Muscle of leg (tissue), 16 donors: ENCODE measurements at places on chromosomes 11 and 22. TPM values are rescaled to one million over a fixed set of nuclear protein-coding genes. Genes with fewer than 3 reads are reported as not detected.

CARD10 gene
- 7.8 TPM for total RNA-seq

C22orf31 gene
- total RNA-seq = 2.1 TPM

TUB gene
- total RNA-seq = 16.7 TPM

LINC01488 gene
- total RNA-seq = 0.04 TPM

GRCh38 chr22:42067671-42068251 lies 2.9 kb downstream of the NAGA start:
- peaks cover 19% of the 10 kb centered on the region for H3K4me1 ChIP-seq
- DNase-seq = no peak
- H3K36me3 ChIP-seq = peaks cover 39% of the 10 kb centered on the region
- no peak overlapping the region for H3K4me3 ChIP-seq
- no peaks in the 10 kb centered on the region for H3K27me3 ChIP-seq

DNA sequence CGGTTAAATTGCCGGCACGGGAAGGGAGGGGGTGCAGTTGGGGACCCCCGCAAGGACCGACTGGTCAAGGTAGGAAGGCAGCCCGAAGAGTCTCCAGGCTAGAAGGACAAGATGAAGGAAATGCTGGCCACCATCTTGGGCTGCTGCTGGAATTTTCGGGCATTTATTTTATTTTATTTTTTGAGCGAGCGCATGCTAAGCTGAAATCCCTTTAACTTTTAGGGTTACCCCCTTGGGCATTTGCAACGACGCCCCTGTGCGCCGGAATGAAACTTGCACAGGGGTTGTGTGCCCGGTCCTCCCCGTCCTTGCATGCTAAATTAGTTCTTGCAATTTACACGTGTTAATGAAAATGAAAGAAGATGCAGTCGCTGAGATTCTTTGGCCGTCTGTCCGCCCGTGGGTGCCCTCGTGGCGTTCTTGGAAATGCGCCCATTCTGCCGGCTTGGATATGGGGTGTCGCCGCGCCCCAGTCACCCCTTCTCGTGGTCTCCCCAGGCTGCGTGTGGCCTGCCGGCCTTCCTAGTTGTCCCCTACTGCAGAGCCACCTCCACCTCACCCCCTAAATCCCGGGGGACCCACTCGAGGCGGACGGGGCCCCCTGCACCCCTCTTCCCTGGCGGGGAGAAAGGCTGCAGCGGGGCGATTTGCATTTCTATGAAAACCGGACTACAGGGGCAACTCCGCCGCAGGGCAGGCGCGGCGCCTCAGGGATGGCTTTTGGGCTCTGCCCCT lies 529 bp upstream of the CCND1 start:
- peak overlapping the region; percentile 57 for H3K27ac ChIP-seq
- peaks cover 57% of the 10 kb centered on the region for H3K27me3 ChIP-seq
- peak overlapping the region; percentile 85 for H3K4me3 ChIP-seq
- peaks cover 70% of the 10 kb centered on the region for H3K4me1 ChIP-seq
- peak; percentile 43 for DNase-seq

DNA sequence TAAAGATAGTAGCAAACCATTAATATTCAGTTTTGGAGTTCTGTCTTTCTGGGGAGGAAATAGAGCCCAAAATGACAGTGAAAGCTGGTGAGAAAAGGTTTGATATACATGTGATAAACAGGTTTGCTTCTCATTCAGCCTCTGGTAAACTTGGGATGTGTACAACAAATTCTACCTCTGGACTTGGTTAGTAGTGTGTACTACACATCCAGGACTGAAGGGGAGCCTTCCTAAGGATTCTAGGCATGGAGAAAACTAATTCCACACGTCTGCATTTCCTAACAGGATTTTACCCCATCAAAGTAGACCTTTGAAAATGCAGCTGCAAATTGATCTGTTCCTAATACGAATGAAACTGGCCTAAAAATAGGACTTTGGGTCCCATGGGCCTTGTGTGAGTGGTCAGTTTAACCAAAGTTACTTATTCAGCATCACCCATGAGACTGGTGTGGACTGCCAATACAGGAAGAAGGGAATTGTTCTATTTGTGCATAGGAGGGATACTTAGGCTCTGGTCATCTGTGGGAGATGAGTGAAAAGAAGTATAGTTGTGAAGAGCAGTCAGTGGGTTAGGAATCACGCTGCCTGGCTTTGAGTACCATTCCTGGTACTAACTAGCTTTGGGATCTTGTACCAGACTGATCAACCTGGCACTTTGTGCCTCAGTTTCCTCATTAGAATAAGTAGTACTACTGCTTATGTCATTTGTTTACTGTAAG lies 74.2 kb downstream of the YAP1 start:
- no peak overlapping the region for H3K27ac ChIP-seq
- peak; percentile 62 for DNase-seq
- peaks cover 2% of the 10 kb centered on the region for H3K4me1 ChIP-seq
- H3K36me3 ChIP-seq = peaks cover 4% of the 10 kb centered on the region
- no peaks in the 10 kb centered on the region for H3K27me3 ChIP-seq
- no peak overlapping the region for H3K4me3 ChIP-seq

DNA sequence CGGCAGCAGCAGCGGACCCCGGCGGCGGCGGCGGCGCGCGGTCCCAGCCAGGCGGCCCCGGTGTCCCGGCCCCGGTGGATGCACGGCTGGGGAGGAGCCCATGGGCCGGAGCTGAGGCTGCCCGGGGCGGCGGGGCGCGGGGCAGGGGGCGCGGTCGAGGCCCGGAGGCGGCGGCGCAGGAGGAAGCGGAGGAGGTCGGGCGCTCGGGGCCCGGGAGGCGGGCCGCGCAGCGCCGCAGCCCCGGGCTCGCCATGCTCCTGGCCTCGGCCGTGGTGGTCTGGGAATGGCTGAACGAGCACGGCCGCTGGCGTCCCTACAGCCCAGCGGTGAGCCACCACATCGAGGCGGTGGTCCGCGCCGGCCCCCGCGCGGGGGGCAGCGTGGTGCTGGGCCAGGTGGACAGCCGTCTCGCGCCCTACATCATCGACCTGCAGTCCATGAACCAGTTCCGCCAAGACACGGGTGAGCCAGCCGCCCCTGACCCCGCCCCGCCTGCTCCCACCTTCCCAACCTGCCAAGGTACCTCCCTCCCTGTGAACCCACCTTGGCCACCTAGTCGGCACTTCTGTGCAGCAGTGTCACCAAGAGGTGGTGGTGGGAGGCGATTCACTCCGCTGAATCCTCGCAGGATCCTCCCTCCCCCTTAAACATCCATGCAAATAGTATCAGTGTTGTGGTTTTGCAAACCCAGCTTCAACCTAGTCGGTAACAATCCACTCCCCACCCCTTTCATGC lies 580 bp downstream of the DTX4 start:
- H3K4me1 ChIP-seq = peaks cover 30% of the 10 kb centered on the region
- peak overlapping the region; percentile 72 for H3K4me3 ChIP-seq
- H3K36me3 ChIP-seq = no peaks in the 10 kb centered on the region
- peak overlapping the region; percentile 83 for H3K27ac ChIP-seq

GRCh38 chr11:35126879-35127581 lies 11.9 kb upstream of the CD44 start:
- H3K36me3 ChIP-seq = no peaks in the 10 kb centered on the region
- H3K27ac ChIP-seq = no peak overlapping the region
- no peak overlapping the region for H3K4me3 ChIP-seq
- no peak for DNase-seq
- H3K27me3 ChIP-seq = peaks cover 3% of the 10 kb centered on the region

DNA sequence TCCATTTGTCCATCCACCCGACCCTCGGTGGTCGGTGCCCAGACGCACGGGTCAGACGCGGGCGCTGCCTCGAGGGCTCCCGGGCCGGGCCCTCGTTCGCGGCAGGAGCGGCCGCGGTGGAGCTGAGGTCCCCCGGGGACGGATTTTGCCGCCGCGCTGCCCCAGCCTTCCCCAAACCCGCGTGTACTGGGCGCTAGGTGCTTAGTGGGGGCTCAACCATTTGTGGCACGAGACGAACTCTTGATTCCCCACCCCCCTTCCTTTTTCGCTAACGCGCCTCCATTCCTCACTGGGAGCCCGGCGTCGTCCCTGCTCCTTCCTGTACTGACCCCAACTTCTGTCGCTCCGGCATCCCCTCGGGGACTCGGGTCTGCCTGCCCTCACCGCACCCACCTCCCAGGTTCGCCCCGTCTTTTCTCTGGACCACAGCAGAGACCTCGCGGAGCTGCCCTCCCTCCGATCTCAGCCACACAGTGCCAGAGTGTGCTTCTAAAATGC lies 789 bp upstream of the CBX7 start:
- peaks cover 12% of the 10 kb centered on the region for H3K4me1 ChIP-seq
- H3K27me3 ChIP-seq = peaks cover 27% of the 10 kb centered on the region
- DNase-seq = peak; percentile 33
- H3K36me3 ChIP-seq = peaks cover 5% of the 10 kb centered on the region
- H3K27ac ChIP-seq = no peak overlapping the region

GRCh38 chr11:16960250-16960649 lies 54.0 kb downstream of the PLEKHA7 start:
- no peak for DNase-seq
- H3K4me1 ChIP-seq = no peaks in the 10 kb centered on the region
- no peak overlapping the region for H3K27ac ChIP-seq
- H3K4me3 ChIP-seq = no peak overlapping the region
- H3K27me3 ChIP-seq = no peaks in the 10 kb centered on the region

DNA sequence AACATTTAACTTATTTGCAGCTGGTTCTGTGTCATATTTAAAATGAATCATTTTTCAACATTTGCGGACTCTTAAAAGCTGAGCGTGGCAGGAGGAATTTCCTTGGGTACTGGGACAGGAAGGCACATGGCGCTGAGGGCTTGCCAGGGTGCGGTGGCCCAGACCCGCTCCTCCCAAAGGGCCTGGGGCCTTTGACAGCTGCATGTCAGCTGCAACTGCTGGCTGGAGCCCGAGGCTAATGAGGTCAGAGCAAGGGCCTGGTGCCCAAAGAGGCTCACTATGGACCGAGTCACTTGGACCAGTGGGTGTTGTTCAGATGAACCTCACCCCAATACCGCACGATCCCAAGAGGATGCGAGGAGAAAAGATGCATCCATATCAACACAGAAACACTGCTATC lies 326.9 kb downstream of the CTTN start:
- H3K36me3 ChIP-seq = no peaks in the 10 kb centered on the region
- H3K27me3 ChIP-seq = peaks cover 4% of the 10 kb centered on the region
- H3K4me1 ChIP-seq = peaks cover 12% of the 10 kb centered on the region
- peak overlapping the region; percentile 29 for H3K27ac ChIP-seq

- H3K27ac ChIP-seq = no peak overlapping the region
- peak; percentile 88 for DNase-seq
- no peaks in the 10 kb centered on the region for H3K4me1 ChIP-seq
- H3K4me3 ChIP-seq = no peak overlapping the region
Observed at GRCh38 chr11:70650075-70650909, 252.0 kb downstream of the CTTN start.

DNA sequence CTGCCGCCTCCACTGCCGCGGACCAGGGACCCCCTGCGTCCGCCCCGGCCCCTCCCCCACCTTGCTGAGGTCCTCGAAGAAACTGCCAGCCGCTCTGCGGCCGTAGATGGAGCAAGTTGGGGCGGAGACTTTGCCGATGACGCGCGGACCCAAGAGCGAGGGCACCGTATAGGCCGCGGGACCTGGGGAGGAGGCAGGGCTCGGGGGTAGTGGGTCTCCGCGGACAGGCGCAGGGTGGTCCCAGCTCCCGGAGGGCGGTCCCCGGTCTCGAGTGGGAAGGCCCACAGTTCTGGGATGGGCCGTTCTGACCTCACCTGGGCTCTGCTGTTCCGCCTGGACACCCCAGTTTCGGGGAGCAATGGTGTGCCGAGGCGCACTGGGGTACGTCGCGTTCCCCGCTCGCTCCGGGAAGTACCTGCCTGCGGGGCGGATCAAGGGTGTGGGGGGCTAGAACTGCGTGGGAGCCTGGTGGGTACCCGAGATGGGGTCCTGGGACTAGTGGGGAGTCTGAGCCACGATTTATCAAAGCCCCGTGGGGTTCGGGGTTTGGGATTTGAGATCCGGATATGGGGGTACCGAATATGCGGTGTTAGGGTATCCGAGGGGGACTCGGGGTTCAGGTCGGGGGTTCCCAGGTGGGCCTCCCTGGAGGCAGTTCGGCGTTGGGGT lies 1.2 kb upstream of the TYMP start:
- H3K27ac ChIP-seq = peak overlapping the region; percentile 79
- DNase-seq = peak; percentile 85
- H3K4me1 ChIP-seq = peaks cover 41% of the 10 kb centered on the region
- no peaks in the 10 kb centered on the region for H3K36me3 ChIP-seq

- H3K27me3 ChIP-seq = no peaks in the 10 kb centered on the region
- DNase-seq = no peak
- H3K4me3 ChIP-seq = no peak overlapping the region
- no peaks in the 10 kb centered on the region for H3K36me3 ChIP-seq
Observed at GRCh38 chr11:16779436-16779835, 41.0 kb downstream of the C11orf58 start.

- no peak overlapping the region for H3K4me3 ChIP-seq
- H3K36me3 ChIP-seq = peaks cover 12% of the 10 kb centered on the region
- no peak for DNase-seq
- no peak overlapping the region for H3K27ac ChIP-seq
Observed at GRCh38 chr11:107446822-107447431, 10.7 kb downstream of the CWF19L2 start.

GRCh38 chr11:64035576-64035975 lies at the start of gene FLRT1:
TSS of gene FLRT1 (plus strand) at chr11:64035931. CDS start at chr11:64116268, 80,337 bp downstream.
- H3K27me3 ChIP-seq = peaks cover 37% of the 10 kb centered on the region
- peak; percentile 39 for DNase-seq
- peak within 1 kb of the TSS; percentile 37 for H3K4me3 ChIP-seq
- no peaks in the 10 kb centered on the region for H3K36me3 ChIP-seq
- peak within 1 kb of the TSS; percentile 13 for H3K27ac ChIP-seq

- no peaks in the 10 kb centered on the region for H3K36me3 ChIP-seq
- peaks cover 4% of the 10 kb centered on the region for H3K4me1 ChIP-seq
Observed at GRCh38 chr11:22633354-22633902, 7.8 kb upstream of the FANCF start.

- H3K4me3 ChIP-seq = no peak overlapping the region
- H3K27me3 ChIP-seq = peaks cover 5% of the 10 kb centered on the region
- peaks cover 76% of the 10 kb centered on the region for H3K4me1 ChIP-seq
- H3K36me3 ChIP-seq = no peaks in the 10 kb centered on the region
Observed at GRCh38 chr11:120188811-120189455, 21.9 kb upstream of the OAF start.

- DNase-seq = peak; percentile 44
- H3K36me3 ChIP-seq = peaks cover 12% of the 10 kb centered on the region
- peaks cover 28% of the 10 kb centered on the region for H3K4me1 ChIP-seq
- no peak within 1 kb of the TSS for H3K27ac ChIP-seq
- no peak within 1 kb of the TSS for H3K4me3 ChIP-seq
- no peaks in the 10 kb centered on the region for H3K27me3 ChIP-seq
Observed at GRCh38 chr22:23762842-23763578, at the start of gene C22orf15. TSS of gene C22orf15 (plus strand) at chr22:23762990. CDS start at chr22:23763307, 317 bp downstream.

DNA sequence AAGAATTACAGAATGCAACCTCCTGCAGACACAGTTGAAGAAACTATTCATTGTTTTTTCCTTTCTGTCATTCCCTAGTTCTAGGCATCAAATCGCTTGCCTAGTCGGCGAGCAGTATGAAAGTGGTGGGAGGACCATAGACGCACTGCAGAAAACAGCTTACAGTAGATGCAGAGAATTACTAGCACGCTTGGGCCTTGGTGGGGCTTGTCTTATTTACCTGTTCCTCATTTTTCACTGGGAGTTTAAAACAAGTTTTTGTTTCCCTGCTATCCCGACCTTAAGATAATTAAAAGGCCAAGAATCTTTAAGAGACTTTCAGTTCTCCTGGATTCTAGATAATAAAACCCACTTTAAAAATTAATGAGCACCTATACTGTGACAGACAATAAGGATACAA lies 713 bp upstream of the ARL14EP start:
- no peak overlapping the region for H3K27ac ChIP-seq
- no peak for DNase-seq
- no peaks in the 10 kb centered on the region for H3K27me3 ChIP-seq
